ENCODE measurements at places on chromosomes 1 and 21. TPM values are rescaled to one million over a fixed set of nuclear protein-coding genes. Genes with fewer than 3 reads are reported as not detected.

DNA sequence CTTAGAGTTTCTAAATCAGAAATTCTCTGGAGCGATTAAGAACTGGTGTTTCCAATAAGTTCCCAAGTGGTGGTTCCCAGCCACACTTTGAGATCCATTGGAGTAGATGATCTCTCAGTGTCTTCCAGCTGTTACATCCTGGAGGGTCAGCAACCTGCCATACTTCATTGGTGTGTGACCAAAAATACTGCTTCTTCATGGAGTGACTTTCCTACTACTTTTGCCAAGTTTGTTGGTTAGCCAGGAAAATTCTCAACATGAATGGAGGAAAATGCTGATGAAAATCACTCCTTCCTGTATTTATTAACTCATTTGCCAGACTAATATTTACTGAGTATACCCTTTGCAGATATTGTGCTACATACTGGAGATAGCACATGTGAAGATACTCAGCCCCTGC is 186.1 kb downstream of the FGGY start:
- no peak overlapping the region for H3K4me3 ChIP-seq
- no peak for DNase-seq
- no peaks in the 10 kb centered on the region for H3K27me3 ChIP-seq
- no peak overlapping the region for H3K27ac ChIP-seq
- H3K36me3 ChIP-seq, result no peaks in the 10 kb centered on the region
- no peaks in the 10 kb centered on the region for H3K4me1 ChIP-seq

- DNase-seq, result no peak
- H3K27ac ChIP-seq, result no peak overlapping the region
- no peaks in the 10 kb centered on the region for H3K27me3 ChIP-seq
- no peak overlapping the region for H3K4me3 ChIP-seq
- peaks cover 9% of the 10 kb centered on the region for H3K4me1 ChIP-seq
These were observed 36.0 kb upstream of the ATP2B4 start for GRCh38 chr1:203590603-203591002.

- no peak overlapping the region for H3K27ac ChIP-seq
- H3K4me3 ChIP-seq, result no peak overlapping the region
- H3K36me3 ChIP-seq, result no peaks in the 10 kb centered on the region
- no peaks in the 10 kb centered on the region for H3K27me3 ChIP-seq
These were observed 11.8 kb upstream of the ZFP69B start for GRCh38 chr1:40438391-40439015.

DNA sequence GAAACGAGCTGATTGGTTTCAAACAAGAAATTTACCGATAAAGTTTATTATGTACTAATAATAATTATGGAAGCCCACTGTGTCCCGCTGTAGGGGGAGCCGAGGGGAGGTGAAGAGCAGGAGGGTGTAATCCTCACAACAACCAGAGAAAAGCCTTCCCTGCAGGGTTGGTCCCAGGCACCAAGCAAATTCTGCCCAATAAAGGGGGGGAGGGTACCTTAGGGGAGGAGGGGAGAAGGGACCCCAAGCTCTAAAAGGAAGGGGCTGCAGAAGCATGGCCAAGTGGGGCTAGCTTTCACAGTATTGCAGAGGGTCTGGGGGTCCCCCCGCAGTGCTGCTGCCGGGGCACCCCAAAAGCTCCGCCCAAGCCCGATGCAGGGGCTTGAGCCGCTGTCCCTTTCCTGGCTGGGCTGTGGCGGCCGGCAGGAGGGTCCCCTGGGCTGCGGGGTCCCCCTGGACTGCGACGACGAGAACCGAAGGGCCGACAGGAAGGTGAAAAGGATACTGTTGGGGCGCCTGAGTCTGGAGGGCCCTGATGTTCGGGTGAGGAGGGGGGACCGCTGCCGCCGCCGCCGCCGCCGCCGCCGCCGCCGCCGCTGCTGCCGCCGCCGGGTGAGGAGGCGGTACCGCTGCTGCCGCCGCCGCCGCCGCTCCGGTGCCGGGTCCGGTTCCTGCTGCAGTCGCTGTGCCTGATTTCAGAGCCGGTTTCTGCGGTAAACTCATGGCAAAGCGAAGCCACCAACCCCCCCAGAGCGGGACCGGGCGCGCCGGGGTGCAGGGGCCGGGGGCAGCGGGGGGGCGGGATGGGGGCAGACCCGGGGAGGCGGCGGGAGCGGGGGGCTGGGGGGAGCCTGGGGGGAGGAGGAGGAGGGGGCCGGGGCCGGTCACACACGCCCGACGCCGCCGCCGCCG is 771 bp downstream of the EIF4G3 start:
- peak overlapping the region; percentile 88 for H3K4me3 ChIP-seq
- H3K27ac ChIP-seq, result peak overlapping the region; percentile 60
- no peaks in the 10 kb centered on the region for H3K36me3 ChIP-seq
- H3K4me1 ChIP-seq, result peaks cover 17% of the 10 kb centered on the region
- peak; percentile 75 for DNase-seq

- no peaks in the 10 kb centered on the region for H3K27me3 ChIP-seq
- H3K4me1 ChIP-seq, result no peaks in the 10 kb centered on the region
- no peaks in the 10 kb centered on the region for H3K36me3 ChIP-seq
- H3K4me3 ChIP-seq, result no peak overlapping the region
- DNase-seq, result no peak
These were observed 34.8 kb upstream of the GREM2 start for GRCh38 chr1:240646571-240647240.

GRCh38 chr1:203327684-203328457 is 22.6 kb downstream of the BTG2 start:
- no peaks in the 10 kb centered on the region for H3K36me3 ChIP-seq
- H3K4me1 ChIP-seq, result peaks cover 59% of the 10 kb centered on the region
- no peaks in the 10 kb centered on the region for H3K27me3 ChIP-seq
- DNase-seq, result peak; percentile 69

GRCh38 chr1:200353232-200353631 is 56.6 kb downstream of the ZNF281 start:
- no peak for DNase-seq
- H3K4me1 ChIP-seq, result peaks cover 28% of the 10 kb centered on the region
- H3K27ac ChIP-seq, result no peak overlapping the region
- no peaks in the 10 kb centered on the region for H3K36me3 ChIP-seq

- H3K27me3 ChIP-seq, result no peaks in the 10 kb centered on the region
- no peak overlapping the region for H3K27ac ChIP-seq
- H3K4me1 ChIP-seq, result no peaks in the 10 kb centered on the region
- no peak for DNase-seq
- peaks cover 99% of the 10 kb centered on the region for H3K36me3 ChIP-seq
- H3K4me3 ChIP-seq, result no peak overlapping the region
These were observed 9.4 kb downstream of the NCSTN start for GRCh38 chr1:160352555-160352954.

PSRC1 gene
- total RNA-seq, result 0.91 TPM
